ENCODE measurements at places on chromosomes 3 and 15.

DNA sequence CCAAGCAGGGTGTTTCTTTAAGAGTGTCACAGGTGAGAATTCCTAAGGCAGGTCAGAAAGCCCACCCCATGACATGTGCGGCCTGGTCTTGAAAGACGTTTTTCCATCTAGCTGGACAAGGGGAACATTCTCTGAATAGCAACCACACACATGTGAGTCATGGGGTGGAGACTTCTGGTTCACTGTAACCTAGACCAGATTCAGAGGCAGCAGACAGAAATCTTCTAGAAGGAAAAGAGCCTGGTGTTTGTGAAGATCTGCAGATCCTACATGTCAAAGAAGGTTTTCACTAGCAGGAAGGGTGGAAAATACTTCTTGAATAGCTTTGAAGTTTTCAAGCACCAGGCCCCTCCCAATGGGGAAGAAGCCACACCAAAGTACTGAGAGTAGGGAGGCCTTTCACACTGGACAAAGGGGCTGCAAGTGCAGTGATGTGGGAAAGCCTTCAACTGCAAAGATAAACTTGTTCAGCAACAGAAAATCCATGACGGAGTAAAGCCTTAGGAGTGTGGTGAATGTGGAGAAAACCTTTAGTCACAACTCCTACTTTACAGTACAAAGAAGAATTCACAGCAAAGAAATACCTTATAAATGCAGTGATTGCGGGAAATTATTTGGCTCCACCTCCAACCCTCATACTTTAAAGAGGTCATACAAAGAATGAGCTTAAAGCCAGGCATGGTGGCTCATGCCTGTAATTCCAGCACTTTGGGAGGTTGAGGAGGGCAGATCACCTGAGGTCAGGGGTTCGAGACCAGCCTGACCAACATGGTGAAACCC lies 17.6 kb downstream of the ADAM10 start:
- DNase-seq, result no peak

- DNase-seq, result no peak
These were observed 13.4 kb downstream of the WDR48 start for GRCh38 chr3:39065197-39065596.

DNA sequence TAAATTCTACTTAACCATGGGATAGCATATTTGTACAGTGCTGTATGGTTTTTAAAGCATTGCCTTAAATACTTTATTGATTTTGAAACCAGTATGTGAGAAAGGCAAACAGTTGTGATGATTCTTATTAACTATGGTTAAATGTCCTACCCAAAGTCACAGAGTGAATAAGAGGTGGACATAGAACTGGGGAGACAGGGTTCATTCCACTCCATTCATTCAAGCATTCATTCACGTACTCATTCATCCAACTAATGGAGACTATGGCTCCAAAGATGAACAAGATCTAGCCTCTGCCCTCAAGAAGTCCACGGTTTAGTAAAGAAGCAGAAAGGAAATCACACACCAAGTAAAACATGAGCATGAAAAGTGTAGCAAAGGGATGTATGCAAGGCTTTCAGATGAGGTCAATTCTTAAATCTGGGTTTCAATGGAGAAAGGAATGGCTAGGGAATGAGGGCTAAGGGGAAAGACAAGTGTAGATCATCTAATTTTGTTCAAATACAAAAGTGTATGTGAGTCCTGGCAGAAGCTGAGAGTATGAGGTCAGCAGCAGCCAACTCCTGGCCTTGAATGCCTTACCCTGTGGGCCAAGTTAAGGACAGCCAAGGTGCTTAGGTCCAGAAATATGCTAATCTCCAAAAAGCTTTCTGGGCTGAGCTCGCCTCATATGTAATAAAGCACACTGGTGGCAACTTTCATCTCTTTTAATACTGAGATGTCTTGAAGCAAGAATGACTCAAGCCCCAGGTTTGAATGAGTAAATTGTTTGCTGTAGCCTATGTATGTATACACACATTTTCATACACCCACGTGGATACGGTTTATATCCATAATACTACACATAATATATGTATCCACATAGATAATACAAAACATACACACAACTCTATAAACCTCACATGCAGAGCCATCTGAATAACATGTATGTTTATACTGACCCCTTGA lies 4.3 kb downstream of the TNIK start:
- no peak for DNase-seq

GRCh38 chr3:106425026-106425425 lies 556.2 kb upstream of the CBLB start:
- DNase-seq, result no peak

GRCh38 chr3:161419555-161420333 lies 48.4 kb upstream of the SPTSSB start:
- DNase-seq, result no peak

DNA sequence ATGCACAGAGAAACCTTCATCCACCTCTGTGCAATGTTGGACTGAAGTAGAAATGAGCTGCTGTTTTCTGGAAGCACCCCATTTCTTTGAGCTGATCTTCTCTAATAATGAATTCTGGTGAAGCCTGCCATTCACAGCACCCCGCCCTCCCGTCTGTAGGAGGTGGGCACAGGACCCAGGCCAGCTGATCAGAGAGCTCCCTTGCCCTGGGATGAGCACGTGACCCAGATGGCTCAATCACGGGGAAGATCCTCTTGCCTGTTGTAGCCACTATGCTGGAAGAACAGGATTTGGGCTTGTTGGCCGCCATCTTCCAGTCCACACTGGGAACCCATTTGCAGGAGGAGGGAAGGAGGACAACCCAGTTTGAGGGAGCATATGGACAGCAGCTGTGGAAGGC lies 44.5 kb downstream of the GOLGA6L2 start:
- DNase-seq, result no peak

DNA sequence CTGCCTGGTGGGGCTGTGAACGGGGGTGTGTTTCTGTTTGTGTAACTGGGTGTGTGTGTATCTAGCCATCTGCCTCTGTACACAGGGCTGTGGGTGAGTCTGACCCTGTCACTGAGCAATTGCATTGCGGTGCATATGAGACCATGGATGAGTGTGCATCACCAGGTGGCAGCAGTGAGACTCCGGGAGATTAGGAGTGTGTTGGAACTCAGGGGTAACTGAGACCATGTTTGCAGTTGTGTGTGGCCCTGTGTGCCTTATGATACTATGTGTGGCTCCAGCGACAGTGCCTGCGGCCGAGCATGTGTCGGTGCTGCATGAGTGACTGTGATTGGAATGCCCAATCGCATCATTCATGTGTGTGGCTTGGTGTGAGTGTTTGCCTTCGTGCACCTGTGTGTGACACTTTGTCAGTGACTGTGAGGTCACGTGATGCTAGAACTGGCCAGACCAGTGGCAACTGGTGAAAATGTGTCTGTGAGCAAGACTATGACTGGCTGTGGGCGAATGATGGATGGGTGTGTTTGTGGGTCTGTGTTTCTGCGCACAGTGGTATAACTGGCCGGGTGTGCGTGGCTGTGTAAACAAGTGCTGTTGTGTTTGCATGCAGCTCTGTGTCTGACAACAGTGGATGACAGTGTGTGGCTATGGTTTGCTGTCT lies 14.0 kb downstream of the VILL start:
- DNase-seq, result peak; percentile 59

GRCh38 chr15:41948490-41948889 lies 23.9 kb downstream of the EHD4 start:
- DNase-seq, result no peak
